ENCODE measurements at places on chromosomes 2 and 18.
A peak's percentile ranks its signal among the peaks of the same experiment; 100 is the strongest.

DNA sequence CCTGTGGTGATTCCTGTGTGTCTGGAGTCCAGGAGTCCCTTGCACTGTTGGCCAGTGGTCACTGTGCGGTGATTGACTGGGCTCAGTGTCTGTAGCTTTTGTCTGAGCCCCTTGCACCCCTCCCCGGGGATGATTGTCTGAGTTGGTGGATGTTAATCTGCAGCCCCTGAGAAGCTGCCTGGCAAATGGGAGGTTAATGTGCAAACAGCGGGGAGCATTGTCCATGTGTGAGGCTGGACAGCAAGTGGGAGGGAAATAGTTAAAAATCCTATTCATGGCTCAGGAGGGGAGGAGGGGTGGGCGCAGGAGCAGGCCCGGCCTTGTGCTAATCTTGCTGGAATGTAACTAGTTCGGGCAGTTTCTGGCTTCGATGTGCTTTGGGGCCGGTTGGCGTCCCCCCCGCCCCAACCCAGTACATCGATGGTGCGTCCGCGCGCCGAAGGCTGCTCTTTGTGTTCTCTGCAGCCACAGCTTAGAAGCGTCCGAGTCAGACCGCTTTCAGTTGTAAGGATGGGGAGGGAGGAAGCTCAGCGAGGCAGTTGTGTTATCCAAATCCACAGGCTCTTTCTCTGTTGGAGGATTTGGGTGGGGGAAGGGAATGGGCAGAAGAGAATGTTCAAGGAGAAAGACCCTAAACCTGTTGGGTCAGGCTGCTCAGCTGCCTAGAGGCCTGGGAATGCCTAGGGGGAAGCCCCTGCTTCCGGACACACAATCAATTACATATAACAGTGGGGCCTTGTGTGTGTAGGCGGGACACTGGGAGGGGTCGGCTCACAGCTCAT, 71.8 kb downstream of the TGOLN2 start:
- DNase-seq, result peak; percentile 58

GRCh38 chr18:22057908-22058527, 111.4 kb upstream of the GATA6 start:
- no peak for DNase-seq

GRCh38 chr2:29108225-29108624, 7.0 kb upstream of the CLIP4 start:
- DNase-seq, result peak; percentile 40

DNA sequence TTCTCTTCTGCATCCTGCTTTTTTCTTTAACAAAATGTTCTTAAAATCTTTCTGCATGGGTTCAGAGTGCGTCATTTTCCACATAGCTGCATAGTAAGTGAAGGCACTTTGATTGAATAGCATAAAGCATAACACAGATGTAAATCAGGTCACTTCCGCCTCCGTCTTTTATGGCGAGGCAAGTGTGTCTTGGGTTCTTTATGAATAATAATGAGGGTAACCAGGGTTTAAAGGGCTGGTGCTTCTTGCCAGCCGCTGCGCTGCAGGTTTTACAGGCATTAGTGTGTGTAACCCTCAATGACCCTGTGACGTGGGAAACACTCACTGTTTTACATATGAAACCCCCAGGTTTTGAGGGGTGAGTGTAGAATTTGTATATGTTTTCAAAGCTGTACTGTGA, 164.2 kb downstream of the MYT1L start:
- DNase-seq, result no peak

DNA sequence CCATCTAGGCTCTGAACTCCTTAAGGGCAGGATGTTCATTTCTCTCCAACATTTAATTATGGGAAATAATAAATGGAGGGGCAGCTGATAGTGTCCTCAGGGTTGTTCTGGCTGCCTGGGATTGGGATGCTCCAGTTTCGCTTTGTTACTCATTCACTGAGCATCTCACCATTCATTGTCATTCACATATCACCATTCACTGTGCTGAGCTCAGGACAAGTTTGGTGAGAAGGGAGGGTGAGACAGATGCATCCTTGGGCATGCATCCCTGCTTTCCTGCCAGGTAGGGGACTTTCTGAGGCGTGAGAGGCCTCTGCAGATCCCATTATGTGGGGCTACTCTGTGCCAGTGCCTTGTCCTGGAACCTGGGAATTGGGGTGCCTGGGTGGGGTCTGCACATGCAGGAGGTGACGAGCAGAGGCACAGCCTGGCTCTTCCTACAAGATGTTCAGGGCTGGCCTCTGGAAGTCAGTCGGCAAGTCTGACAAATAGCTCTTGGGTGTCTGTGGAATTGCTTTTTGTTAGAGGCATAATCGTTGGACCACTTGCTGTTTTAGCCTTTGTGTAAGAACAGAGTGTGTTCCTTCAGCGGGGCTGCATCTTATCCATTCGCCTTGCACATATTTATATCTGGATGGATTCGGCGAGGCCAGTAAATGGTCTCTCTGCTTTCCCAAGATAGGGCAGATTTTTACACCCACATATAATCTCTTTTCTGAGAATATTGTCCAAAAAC, 323.2 kb upstream of the THSD7B start:
- DNase-seq, result no peak

DNA sequence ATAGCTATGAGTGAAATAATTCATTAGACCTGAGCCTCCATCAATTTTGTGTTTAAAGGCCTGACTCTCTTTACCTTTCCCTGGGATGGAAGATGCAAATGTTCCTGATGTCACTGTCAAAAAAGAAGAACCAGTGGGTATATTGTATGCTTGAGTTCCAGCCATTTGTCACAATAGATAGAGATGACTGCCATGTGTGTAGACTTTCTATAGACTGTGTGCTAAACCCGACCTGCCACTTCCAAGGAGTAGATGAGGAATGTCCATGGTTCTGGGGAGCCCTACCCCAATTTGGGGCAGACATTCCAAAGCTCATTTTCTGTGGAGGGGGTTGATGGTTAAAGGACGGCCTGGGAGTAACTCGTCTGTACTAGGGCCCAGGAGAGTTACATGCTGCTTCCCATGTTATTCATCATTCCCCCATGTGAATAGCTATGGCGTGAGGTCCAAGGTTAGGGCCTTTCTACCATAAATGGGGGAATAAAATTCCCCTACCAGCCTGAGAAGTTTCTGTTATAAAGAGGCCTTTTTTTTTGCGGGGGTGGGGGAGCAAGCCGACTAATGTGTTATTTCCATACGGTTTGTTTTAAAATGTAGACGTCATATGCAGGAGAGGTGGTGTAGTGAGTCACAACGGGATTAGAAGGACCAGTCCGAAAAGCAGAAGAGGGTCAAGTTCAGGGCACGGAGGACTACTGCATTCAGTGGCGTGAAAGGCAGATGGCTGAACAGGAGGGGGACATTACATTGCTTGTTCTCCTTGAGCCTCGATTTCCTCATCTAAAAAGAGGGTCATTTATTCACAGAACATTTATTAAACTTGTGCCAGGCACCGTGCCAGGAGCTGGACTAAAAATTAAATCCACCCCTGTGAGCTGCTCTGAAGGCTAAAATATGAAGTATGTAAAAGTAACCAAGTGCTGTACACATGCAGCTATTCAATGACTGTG, 24.0 kb downstream of the IL1B start:
- DNase-seq, result no peak

- DNase-seq, result peak; percentile 32
These were observed 848 bp downstream of the VRK2 start for GRCh38 chr2:58047373-58047935.

DNA sequence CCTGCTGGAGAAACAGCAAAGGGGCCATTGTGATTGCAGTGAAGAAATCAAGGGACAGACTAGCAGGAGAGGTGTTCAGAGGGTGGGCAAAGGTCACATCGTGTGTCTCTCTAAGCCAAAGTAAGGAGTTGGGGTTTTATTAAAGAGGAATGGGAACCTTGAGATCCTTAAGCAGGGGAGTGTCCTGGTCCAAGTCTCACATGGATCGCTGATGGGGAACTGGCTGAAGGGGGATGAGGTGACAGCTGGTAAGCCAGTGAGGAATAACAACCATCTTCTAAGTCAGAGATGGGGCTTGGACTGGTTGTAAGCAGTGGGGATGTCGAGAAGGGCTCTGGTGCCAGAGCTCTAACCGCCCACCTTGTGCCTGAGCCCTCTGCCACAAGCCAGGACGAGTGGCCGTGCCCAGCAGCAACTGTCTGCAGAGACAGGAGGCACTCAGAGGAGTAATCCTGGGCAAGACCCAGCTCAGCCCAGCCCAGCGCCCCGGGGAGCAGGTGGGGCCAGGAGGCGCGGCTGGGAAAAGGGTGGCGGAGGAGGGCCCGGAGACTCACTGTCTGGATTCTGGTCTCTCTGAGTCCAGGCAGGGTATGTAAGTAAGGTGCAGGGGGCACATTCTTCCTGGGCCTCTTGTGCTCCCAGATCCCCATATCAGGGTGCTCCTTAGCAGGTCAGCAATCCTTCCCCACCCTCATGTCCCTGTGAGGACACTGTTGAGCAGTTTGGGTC, 13.7 kb downstream of the WNT10A start:
- DNase-seq, result no peak

DNA sequence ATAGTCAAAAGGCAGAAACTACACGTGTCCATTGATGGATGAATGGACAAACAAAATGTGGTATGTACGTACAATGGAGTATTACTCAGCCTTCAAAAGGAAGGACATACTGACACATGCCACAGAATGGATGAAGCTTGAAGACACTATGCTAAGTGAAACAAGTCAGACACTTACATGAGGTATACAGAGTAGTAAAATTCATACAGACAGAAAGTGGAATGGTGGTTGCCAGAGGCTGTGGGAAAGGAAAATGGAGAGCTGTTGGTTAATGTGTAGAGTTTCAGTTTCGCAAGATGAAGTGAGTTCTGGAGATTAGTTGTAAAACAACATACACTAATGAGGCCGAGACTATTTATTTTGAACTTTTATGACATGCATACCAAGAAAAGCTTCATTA, 67.4 kb upstream of the EPB41L3 start:
- DNase-seq, result no peak

DNA sequence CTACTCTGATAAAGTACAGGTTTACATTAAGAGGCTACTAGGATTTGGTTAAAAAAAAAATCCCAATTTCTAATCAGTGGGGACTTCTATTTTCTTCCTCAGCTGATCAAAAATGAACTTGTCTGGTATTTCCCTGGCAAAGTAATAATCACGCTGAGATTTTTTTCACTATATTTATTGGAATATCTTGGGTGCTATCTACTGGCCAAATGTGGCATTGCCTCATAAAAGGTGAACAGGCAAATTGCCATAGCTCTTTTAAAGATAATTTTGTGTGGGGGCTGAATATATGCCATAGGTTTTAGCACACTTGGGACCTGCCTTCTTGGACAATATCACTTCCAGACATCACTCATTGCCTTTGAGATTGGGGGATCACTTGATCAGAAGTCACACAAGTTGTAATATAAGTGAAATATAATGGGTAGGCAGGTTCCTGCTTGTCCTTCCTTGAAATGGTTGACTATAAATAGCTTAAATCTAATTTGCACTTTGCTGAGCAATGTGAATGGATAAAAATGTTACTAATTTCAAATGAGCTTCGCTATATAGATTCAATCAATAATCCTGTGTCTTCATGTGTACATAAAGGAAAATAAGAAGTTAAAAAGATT, 7.0 kb upstream of the NXPH2 start:
- DNase-seq, result peak; percentile 49

- DNase-seq, result peak; percentile 72
These were observed 71.0 kb upstream of the DAPL1 start for GRCh38 chr2:158723921-158724802.

DNA sequence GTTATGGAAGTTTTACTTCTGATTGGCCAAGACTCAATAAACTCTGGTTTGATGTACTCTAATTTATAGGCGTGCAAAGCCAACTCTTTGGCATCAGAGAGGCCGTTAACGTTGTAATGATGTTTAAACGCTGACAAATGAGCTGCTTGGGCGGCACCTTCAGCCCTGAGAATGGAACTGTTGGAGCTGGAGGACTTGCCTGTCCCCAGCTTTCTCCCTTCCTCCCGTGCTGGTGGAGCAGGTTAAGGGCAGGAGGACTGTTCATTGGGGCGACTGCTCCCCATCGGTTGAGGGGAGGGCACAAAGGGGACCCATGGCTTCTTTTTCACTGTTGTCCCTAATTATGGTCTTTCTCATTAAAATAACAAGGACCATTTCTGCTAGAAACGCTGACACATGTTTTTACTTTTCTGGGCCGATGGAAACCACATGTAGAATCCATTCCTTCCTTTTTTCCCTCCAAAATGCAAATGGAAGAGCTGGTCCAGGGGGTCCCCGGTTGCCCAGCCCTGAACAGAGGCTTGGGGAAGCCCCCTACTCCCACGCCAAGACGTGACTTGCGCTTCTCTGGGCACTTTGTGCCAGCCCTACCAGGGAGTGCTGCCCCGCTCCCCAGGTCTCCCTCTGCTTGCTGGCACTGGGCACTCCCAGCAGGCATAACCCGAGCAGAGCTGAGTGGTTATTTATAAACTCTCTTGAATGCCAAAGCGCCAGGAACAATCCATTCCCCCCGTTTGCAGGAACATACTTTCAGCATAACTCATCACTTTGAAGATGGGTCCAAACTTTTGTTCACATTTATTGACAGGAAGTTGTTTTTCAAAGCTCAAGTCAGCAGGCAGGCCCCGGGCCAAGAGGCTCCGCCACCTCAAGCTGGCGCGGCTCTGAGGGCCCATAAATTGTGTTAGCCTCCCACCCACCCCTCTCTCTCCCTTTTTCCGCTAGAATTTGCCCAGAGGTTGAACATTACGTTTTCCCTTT, 170.1 kb downstream of the ASB1 start:
- DNase-seq, result no peak

GRCh38 chr18:35441857-35442595, 55.7 kb downstream of the INO80C start:
- no peak for DNase-seq

DNA sequence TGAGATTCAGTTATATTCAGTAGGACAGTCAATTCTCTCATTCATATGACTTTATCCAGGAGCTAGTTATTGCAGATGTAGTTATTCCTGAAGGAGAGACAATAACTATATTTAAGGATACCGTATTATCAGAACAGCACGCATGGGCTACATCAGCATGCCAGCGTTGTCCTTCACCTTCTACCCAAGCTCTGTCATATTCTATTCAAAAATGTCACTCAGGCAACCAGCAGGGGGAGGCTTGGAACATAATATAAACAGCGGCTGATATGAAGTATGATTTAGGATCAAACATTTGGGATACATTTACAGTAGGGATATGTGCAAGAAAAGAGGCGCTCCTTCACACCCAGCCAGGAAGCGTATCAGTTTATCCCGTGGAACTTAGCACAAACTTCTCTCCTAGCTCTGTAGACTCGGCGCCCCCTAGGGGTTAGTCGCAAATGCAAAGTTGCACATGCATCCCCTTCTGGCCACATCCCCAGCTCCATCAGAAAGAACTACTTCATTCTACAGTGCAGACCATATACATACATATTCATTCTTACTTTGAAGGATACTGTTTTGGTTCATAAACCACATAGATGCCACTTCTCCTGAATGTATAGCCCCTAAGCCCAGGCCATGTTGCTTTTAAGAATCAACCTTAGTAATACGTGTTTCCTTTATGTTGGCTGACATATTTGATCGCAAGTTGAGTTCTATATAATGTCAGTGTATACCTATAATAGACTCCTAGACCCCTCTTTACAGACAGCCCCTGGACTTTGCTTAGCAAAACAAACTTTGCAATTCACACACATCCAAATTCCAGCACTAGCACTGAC, 759.4 kb downstream of the ADCYAP1 start:
- DNase-seq, result peak; percentile 21

GRCh38 chr18:11860594-11861450, 9.6 kb downstream of the CHMP1B start:
- DNase-seq, result no peak

All from HuH-7 (cell line).